ENCODE measurements at places on chromosomes 4 and X. TPM values are rescaled to one million over a fixed set of nuclear protein-coding genes. Genes with fewer than 3 reads are reported as not detected.

DNA sequence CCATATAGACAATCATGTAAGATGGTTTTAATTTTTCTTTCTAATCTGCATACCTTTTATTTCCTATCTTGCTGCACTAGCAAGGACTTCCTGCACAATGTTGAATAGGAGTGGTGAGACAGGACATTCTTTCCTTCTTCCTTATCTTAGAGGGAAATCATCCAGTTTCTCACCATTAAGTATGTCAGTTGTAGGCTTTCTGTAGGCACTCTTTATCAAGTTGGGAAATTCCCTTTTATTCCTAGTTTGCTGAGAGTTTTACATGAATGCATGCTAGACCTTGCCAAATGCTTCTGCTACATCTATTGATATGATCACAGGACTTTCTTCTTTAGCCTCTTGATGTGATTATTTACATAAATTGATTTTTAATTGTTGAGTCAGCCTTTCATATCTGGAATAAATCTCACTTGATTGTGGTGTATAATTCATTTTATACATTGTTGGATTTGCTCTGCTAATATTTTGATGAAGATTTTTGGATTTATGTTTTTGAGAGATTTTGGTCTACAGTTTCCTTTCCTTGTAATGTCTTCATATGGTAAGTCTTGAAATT lies 23.8 kb downstream of the RNF175 start:
- no peak for DNase-seq

The MAOA gene
- 1.9 TPM for total RNA-seq

DNA sequence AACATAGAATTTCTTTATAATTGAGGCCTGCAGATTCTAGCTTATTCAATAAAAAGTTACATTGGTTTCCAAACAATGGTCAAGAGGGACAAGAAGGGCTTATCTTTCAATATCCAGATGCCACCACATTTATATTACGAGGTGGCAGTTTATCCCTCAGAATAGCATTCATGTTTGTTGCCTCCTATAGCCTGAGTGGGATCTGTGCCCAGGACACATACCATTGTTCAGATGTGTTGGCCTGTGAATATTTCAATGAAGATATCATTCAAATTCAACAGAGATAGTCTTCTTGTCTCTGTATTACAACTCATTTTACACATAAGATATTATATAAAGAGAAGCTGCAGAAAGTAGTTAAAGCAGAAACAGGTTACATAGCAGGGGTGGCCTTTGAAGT lies 20.5 kb downstream of the GLRB start:
- DNase-seq = no peak

The TSPAN5 gene
- total RNA-seq = 1.5 TPM

DNA sequence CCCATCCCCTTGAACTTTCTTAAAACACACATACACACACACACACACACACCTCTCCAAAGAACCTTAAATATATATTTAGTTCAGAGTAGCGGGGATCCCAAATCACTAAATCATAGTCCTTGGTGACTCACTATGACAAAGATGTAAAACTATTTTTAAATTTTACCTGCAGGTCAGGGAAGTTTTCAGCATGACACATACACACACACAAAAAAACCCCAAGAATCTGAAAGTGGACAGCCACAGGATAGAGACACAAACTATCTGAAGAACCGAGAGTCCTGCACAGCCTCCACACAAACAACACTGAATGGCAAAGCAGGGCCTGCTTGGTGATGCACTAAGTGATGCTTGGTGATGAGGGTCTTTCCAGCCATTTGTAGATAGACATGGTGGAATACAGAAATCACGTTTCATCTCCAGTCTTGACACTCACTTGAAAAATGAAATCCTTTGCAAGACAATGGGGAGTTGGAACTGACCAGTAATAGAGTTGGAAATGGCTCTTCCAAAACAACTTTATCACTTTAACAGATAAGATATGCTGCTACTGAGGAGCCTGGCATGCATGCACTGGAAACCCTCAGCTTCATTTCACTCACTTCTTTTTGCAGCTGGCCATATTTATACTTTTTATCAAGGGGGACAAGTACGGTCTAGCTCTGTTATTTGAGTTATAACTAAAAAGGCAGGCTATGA lies 307.3 kb downstream of the RAPGEF2 start:
- DNase-seq = no peak

The NUDT11 gene
- 0.11 TPM for total RNA-seq

- DNase-seq = no peak
These were observed 114.4 kb downstream of the FRYL start for GRCh38 chr4:48665555-48666186.

The HTN1 gene
- total RNA-seq = not detected

GRCh38 chr4:106583567-106583966 lies 215.0 kb upstream of the GIMD1 start:
- no peak for DNase-seq

DNA sequence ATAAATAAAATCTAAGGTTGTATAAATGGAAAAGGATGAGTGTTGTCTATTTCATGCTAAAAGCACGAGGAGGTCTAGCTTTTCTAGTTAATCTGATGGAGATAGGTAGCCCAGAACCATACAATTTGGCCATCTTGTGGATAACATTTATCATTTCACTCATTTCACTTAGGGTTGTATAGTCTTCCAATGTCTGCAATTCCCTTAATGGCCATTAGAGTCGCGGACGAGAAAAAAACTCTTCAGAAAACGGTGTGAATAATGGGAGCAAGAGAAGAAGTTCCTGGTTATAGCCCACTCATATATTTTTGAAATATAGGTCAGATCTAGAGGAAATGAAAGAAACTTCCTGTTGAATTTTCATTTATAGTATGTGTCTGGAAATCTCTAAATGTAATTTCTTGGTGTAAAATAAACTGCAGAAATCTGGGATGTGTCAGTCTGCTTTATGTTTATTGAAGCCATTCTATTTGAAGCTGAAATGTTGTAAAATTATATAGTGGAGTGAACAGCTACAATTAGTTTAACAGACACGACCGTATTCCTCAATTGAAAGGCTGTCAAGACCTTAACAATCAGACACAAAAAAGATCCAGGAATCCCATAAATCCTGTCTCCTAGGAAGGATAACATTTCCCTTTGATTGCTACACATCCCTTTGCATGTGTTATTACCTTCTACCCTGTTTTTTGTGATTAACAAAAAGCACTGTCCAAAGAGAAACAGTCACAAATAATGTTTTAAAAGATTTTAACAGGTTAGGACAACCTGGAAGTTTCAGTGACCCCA lies 47.7 kb upstream of the MGST2 start:
- no peak for DNase-seq

- DNase-seq = no peak
These were observed 456.8 kb downstream of the PRR32 start for GRCh38 chrX:127276326-127276725.

DNA sequence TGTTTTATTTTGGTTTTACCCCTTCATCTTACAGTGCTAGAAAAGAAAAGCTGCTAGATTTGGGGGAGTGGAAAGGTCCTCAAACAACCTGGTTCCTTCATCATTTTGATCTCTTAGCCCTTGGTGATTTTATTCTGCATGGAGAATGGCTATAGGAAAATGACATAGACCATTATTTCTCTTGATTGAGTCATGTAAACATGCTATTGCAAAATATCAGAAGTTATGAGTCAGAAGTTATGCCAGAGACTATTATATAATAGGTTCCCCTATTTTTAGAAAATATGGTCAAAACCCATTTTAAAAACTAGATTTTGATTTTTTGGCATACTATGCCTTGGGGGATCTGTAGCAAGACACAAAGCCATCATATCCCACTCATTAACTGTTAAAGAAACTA lies 83.7 kb upstream of the FAM9C start:
- DNase-seq = no peak

- DNase-seq = no peak
These were observed 15.7 kb downstream of the AASDH start for GRCh38 chr4:56371426-56372220.

GRCh38 chrX:38890963-38891362 lies 89.7 kb downstream of the MID1IP1 start:
- DNase-seq = no peak

DNA sequence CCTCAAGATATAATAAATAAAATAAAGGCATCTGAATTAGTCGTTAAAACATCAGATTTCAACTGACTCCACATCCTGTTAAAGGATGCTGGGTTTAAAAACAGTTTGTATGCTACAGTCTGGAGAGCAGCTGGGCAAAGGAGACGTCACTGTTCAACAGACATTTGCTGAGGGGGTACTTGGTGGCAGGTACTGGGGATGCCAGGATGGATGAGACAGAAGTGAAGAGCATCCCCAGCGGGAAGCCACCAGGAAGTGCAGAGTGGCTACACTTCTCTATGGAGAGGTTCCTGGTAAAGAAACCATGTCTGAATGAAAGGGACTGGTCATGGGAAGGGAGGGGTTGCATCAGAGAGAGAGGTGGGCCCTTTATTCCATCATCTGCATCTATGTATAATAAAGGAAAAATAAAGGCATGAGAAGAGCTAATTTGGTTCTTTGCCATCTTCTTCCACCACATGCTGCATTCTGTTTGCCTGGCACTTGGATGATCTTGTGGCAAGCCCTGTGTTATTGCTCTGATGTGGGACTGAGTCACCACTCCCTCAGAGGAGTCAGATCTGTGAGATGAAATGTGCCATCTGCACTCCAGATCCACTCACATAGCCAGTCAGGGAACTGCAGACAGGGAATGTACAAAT lies 145.0 kb downstream of the SOWAHB start:
- no peak for DNase-seq

GRCh38 chr4:37970702-37971101 lies 10.5 kb downstream of the PTTG2 start:
- peak; percentile 21 for DNase-seq

DNA sequence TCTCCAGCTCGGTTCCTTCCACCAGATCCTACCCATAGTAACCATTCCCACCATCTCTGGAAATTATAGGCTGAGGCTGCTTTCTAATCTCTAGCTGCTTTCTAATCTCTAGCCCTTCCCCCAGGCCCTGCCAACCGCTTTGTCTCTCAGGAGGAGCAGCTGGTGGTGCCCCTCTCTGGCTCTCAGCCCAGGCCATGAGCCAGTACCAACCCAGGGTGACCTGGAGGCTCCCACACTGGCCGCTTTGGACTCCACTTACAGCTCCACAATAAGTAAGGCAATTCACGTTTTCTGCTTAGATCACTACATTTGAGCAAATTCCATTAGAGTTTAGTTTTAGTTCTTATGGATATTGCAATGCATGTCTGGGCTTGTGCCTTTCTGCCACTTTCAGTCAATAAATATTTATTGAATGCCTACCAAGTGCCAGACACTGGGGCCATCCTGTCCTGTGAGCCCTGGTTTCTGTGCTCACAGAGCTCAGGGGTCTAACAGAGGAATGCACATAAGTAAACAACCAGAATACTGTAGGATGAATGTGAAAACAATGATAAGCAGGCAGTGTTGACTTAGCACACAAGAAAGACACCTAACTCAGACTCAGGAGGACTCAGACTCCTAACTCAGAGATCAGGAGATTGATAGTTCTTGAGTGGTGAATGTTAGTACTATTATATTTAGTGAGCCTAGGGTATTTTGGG lies 38.9 kb downstream of the SMC1A start:
- DNase-seq = no peak

The S100P gene
- 16.8 TPM for total RNA-seq

DNA sequence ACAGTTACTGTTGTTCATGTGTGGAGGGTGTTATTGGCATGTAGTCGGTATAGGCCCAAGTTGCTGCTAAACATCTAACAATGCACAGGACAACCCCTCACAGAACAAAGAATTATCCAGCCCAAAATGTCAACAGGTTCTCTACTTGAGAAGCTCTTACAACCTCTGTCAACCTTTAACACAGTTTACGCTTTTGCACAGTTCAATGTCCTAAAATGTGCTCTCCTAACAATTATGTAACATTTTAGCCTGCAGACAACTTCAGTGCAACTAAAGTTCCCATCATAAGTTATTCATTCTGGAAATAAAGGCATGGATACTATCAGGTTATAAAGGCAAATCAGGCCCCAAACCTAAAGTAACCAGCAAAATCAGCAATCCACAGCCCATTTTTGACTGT lies 66.2 kb downstream of the ASB9 start:
- no peak for DNase-seq

DNA sequence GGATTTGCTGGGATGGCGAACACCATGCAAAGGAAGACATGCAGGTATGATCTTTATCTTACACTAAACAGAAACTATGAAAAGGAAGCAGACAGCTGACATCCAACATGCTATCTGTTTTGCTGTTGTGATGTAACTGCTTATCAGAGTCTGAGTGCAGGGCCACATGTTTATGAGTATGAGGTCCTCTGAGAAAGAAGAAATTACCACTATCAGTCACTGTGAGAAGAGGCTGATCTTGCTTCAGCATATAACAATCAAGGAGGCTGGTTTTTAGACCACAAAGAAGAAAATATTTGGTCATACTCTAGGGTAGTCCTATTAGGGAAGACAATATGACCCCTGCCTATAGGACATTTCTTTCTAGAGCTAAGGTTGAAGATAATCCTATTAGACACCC lies 18.5 kb downstream of the CLGN start:
- DNase-seq = no peak

DNA sequence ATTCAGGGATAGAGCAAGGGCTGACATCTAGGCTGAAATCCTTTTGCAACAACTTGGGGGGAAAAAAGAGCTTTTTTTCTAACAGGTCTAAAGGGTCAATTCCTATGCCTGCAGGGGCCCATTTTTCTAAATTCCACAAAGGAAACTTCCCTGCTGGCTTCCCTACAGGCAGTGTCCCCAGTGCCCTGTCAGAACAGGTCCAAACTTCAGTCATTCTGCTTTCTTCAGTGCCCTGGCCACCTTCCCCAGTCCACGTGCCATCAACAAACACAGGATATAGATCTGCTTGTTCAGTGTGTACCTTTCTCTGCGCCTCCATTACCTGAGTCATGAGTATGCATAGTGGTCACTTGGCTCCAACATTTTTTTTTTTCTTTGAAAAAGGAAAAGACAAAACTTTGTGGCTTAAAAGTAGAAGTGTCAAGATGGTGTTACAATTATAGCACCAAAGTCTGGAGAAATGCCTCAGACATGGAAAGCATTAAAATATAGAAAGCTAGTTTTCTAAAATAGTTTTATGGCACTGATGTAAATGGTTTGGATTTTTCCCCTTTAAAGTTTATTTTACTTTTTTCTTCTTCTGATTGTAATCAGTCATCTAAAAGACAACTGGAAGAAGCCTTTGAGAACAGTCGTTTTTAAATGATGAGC lies 84.0 kb upstream of the JADE1 start:
- no peak for DNase-seq

The ADD1 gene
- total RNA-seq = 145 TPM

DNA sequence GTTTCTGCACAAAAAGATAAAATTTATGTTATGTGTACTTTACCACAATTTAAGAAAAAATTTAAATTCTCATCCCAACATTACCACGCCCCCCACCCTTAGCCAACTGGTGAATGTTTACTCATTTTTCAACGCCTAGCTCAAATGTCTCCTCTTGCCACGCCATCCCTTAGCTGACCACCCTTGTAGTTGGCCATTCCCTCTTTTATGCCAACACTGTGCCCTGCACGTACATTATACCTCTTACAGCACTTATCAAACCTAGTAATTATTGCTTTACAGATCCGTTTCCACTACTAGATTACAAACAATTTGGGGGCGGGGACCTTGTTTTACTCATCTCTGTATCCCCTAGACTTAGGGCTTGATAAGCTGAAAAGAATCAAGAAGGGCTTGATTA lies 644 bp downstream of the ERCC6L start:
- no peak for DNase-seq

The ALB gene
- total RNA-seq = 24.2 TPM

- peak; percentile 70 for DNase-seq
These were observed 31.5 kb upstream of the IL21 start for GRCh38 chr4:122652379-122652778.

GRCh38 chr4:17250591-17250990 lies 261.3 kb downstream of the QDPR start:
- DNase-seq = no peak

The INTS12 gene
- total RNA-seq = 26.7 TPM
